Ureter (tissue), 1 donor: ENCODE measurements at places on chromosomes 5 and 9. TPM values are rescaled to one million over a fixed set of nuclear protein-coding genes. Genes with fewer than 3 reads are reported as not detected.

GRCh38 chr9:79667817-79668436 lies 96.2 kb downstream of the TLE4 start:
- no peak for DNase-seq

DNA sequence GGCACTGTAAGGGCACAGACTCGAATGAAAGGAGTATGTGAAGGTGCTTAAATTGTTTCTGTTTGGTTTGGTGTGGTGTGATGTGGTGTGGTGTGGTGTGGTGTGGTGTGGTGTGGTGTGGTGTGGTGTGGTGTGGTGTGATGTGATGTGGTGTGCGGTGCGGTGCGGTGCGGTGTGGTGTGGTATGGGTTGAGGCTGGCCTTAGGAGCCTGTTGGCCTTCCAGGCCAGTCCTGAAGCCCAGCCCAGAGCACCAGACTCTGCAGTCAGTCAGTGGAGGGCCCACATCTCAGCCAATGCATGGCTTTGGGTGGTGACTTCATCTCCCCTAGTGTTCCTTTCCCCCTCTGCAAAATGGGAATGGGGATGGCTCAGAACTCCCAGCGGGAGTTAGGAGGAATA lies 85.8 kb downstream of the KCNIP1 start:
- DNase-seq: no peak

DNA sequence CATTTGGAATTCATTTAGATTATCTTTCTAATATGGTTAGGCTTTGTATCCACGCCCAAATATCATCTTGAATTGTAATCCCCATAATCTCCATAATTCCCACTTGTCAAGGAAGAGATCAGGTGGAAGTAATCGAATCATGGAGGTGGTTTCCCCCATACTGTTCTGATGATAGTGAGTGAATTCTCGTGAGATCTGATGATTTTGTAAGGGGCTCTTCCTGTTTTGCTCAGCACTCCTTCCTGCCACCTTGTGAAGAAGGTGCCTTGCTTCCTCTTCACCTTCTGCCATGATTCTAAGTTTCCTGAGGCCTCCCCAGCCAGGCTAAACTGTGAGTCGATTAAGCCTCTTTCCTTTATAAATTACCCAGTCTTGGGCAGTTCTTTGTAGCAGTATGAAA lies 527.5 kb upstream of the ARRDC3 start:
- DNase-seq: no peak

DNA sequence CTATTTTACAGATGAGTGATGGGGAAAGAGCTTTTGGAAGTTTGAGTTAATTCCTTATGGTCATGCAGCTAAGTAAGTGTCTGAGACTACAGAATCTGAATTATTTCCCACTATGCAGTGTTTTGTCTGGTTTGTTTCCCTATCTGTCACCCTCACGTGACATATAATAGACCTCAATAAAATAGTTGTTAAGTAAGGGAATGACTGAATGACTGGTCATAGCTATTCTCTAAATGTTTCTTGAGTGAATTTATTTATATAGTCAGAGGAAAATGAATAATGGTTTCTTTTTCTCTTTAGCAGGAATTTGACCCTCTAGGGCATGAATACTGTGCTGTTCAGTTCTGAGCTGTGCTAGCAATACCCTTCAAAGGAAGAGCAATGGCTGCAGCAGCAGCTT lies 10.3 kb downstream of the TRIM32 start:
- DNase-seq: no peak

GRCh38 chr5:9663891-9664290 lies 33.7 kb upstream of the TAS2R1 start:
- DNase-seq: no peak

GRCh38 chr5:61307191-61307590 lies 24.9 kb upstream of the ZSWIM6 start:
- DNase-seq: no peak

The OBP2B gene
- not detected for total RNA-seq

The TSSK1B gene
- 2.1 TPM for total RNA-seq

The SAXO1 gene
- 0.57 TPM for total RNA-seq

The IFNA21 gene
- not detected for total RNA-seq

The DMGDH gene
- total RNA-seq: 3.8 TPM

The GFI1B gene
- total RNA-seq: not detected
